ENCODE measurements at places on chromosomes 7 and 10.

GRCh38 chr7:159006610-159007130 lies 138.0 kb downstream of the VIPR2 start:
- DNase-seq, result no peak
- H3K27ac ChIP-seq, result no peak overlapping the region
- H3K36me3 ChIP-seq, result no peaks in the 10 kb centered on the region
- H3K4me3 ChIP-seq, result no peak overlapping the region
- no peaks in the 10 kb centered on the region for H3K4me1 ChIP-seq
- H3K27me3 ChIP-seq, result no peaks in the 10 kb centered on the region

DNA sequence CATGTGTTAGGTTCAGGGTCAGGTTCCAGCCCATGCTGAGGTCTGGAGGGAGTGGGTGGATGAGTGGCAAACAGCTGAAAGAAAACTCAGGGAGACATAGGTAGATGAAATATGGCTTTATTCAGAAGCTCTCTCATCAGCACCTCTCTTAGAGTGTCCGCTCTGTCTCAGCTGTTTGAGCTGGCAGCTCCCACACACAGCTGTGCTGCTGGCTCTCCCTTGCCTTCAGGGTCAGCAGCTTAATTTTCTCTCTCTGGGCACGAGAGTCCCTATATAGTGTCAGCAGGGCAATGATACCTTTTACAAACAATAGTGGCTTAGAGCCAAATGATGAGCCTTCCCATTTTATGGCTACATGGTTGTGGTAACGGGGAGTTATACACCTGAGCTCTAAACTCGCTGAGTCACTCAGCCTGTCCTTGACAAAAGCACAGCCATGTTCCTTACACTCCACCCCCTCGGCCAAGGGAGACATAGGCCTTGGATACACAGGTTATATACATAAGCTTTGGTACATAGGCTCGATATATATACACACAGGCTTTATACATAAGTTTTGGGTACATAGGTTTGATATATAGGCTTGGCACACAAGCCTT lies 10.4 kb downstream of the RNF133 start:
- no peak overlapping the region for H3K4me3 ChIP-seq
- no peak overlapping the region for H3K27ac ChIP-seq
- H3K27me3 ChIP-seq, result no peaks in the 10 kb centered on the region
- no peaks in the 10 kb centered on the region for H3K4me1 ChIP-seq
- DNase-seq, result no peak

- no peak overlapping the region for H3K27ac ChIP-seq
- H3K27me3 ChIP-seq, result no peaks in the 10 kb centered on the region
- H3K4me3 ChIP-seq, result no peak overlapping the region
- no peak for DNase-seq
- no peaks in the 10 kb centered on the region for H3K4me1 ChIP-seq
These were observed 166.3 kb upstream of the ADCY1 start for GRCh38 chr7:45407730-45408408.

GRCh38 chr10:3006093-3006492 lies 61.3 kb upstream of the PFKP start:
- H3K4me1 ChIP-seq, result peaks cover 32% of the 10 kb centered on the region
- H3K4me3 ChIP-seq, result no peak overlapping the region
- no peaks in the 10 kb centered on the region for H3K27me3 ChIP-seq
- H3K36me3 ChIP-seq, result no peaks in the 10 kb centered on the region

DNA sequence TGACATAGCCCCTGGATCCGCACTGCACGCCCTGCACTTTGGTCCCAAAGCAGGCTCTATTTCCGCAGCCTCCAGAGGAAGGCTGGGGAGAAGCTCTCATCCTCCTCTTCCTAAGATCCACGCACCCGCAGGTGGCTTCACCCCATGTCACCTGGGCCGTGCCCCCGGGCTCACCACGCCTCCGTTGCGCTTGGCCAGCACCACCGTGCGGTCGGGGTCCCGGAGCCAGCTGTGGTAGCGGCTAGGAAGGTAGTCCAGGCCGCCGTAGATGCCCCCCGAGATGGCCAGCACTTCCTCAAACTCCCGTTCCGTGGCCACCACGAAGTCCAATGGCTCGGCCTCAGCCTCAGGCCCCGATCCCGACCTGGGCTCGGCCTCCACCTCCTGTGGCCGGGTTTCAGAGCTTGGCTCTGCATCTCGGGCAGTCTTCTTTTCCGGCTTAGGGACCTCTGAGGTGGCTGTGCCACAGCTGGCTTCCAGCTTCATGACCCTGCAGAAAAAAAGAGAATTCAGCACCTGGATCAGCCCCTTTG lies 5.7 kb downstream of the NAT16 start:
- H3K27me3 ChIP-seq, result peaks cover 85% of the 10 kb centered on the region
- DNase-seq, result no peak
- H3K27ac ChIP-seq, result no peak overlapping the region
- H3K36me3 ChIP-seq, result no peaks in the 10 kb centered on the region

GRCh38 chr7:33109758-33110238 lies 594 bp upstream of the RP9 start:
- H3K36me3 ChIP-seq, result peaks cover 4% of the 10 kb centered on the region
- peak overlapping the region; percentile 99 for H3K4me3 ChIP-seq
- peaks cover 13% of the 10 kb centered on the region for H3K4me1 ChIP-seq

DNA sequence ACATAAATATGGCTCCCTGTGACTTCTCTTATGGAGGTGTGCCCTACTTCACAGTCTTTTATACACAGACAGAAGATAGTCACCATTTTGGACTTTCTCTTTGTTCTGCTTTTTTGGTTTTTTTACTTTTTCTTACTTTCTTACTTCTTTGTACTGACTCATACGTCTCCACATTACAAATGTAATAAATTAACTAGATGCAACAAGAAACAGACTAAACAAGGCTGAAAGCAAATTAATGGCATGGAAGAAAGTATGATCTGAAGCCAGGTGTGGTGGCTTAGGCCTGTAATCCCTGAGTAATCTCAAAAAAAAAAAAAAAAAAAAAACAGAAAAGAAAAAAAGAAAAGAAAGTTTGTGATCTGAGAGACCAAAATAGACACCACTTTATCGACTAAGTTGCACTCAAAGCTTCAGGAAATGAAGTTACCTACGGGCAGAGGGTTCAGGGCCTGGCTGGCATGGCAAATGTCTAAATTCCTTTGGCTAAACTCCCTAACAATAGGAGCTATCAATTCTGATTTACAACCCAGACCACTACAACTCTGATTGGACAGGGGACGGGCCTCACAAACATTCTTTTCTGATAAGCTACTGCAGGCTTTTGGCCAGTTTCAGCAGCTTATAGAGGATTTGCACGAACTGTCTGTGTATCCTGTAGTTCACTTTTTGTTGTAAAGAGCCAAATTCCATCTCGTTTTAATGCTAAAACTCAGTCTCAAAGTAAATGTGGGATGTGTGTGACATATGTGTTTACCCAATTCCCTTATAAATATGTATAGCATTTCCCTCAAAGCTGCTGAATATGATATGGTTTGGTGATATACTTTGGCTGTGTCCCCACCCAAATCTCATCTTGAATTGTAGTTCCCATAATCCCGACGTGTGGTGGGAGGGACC lies 129.1 kb downstream of the SEPTIN14 start:
- H3K36me3 ChIP-seq, result no peaks in the 10 kb centered on the region
- no peaks in the 10 kb centered on the region for H3K27me3 ChIP-seq
- DNase-seq, result no peak

- DNase-seq, result no peak
- H3K27me3 ChIP-seq, result no peaks in the 10 kb centered on the region
- no peak overlapping the region for H3K4me3 ChIP-seq
- H3K27ac ChIP-seq, result no peak overlapping the region
- no peaks in the 10 kb centered on the region for H3K36me3 ChIP-seq
These were observed 9.4 kb downstream of the PIP4K2A start for GRCh38 chr10:22704942-22705341.

DNA sequence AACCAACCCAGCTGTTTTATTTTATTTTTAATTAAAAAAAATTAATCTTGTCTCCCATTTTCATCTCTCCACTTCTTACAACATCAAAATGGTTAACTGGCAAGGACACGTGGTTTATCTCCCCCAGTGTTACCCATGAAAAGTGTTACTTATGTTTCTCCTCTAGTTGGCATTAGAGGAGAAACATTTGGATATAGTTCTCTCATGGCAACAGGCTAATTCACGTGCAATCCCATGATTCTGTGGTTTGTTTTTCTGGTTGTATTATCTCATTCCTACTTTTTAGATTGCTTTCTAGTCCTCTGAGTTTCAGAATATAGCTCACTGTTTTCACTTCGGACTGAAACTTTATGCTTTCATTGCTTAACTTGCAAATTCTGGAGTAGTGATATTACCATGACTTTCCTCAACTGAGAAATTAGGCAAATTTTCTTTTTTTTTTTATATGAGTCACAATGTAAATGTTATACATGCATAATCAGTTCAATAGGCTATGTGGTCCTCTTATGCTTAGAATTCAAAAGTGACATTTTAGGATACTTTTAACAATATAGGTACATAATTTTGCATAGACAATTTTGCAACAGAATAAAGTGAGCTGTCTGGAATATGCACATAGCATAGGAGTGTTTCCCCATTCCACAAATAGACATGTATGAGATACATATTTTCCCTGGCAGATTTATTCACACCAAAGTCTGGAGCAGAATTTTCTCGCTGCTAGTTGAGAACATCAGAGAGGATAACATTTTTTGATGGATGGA lies 43.0 kb downstream of the LHFPL3 start:
- H3K4me3 ChIP-seq, result no peak overlapping the region
- DNase-seq, result no peak
- no peak overlapping the region for H3K27ac ChIP-seq
- no peaks in the 10 kb centered on the region for H3K4me1 ChIP-seq

DNA sequence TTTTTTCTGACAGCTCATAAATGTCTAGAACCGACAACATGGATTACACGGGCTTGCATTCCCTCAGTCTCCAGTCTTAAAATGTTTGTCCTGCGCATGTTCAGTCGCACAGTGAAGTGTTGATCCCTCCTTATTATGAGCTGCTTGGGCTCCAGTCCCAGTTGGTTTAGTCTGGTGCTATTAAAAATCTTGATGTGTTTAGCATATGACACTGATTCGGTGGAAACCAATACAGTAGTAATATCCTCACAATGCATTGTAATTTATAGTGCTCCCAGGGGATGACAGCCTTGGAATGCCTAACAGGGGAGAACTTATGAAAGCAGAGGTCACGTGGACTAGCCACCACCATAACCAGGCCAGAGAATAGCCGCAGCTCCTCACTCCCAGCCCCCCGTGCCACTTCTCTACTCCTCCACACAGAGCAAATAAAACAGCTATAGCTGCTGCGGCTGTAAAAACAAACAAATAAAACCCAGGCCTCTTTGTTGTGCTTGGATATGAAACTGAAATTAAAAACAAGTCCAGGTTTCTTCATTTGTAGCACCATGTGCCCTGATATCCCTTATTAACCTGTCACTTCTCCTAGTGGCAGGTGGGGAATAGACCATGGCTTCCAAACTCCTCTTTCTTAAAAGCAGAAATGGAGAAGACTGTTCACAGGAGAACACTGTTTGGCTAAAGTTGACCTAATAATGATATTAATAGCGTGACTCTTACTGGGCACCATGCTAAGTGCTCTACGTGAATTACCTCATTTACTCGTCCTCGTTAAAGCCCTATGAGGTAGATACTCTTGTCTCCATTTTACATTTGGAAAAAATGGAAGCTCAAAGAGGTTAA lies 7.7 kb downstream of the DPCD start:
- H3K4me1 ChIP-seq, result peaks cover 11% of the 10 kb centered on the region
- H3K27ac ChIP-seq, result no peak overlapping the region
- no peaks in the 10 kb centered on the region for H3K36me3 ChIP-seq
- H3K4me3 ChIP-seq, result no peak overlapping the region
- H3K27me3 ChIP-seq, result no peaks in the 10 kb centered on the region
- no peak for DNase-seq

DNA sequence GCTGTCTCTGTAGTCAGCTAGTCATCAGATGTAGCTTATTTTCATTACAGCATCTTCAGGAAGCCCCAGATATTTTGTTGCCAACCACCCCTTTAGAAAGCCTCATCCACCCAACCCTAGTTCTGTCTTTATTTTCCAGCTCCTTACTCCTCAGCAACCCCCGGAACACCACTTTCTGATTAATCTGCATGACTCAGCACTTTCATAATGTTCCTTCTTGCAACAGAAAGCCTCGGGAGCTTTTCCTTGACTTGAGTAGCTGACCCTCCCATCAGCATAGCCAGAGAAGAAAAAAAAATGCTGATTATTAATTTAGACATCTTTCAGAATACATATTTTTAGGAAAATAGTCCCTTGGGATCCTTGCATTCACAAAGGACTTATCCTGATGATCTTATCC lies 244.0 kb upstream of the CXCL12 start:
- no peak overlapping the region for H3K4me3 ChIP-seq
- H3K27ac ChIP-seq, result no peak overlapping the region
- DNase-seq, result no peak
- H3K4me1 ChIP-seq, result no peaks in the 10 kb centered on the region
- no peaks in the 10 kb centered on the region for H3K36me3 ChIP-seq

GRCh38 chr10:17737027-17737965 lies 14.7 kb upstream of the TMEM236 start:
- H3K36me3 ChIP-seq, result no peaks in the 10 kb centered on the region
- DNase-seq, result no peak
- H3K4me1 ChIP-seq, result 0 out of 2 replicates have a peak, but pooled peaks cover 5% of the 10 kb centered on the region
- no peak overlapping the region for H3K27ac ChIP-seq

GRCh38 chr10:26721561-26721960 lies 24.1 kb downstream of the PDSS1 start:
- H3K27ac ChIP-seq, result no peak overlapping the region
- H3K36me3 ChIP-seq, result peaks cover 38% of the 10 kb centered on the region
- 0 out of 2 replicates have a peak, but pooled peaks cover 4% of the 10 kb centered on the region for H3K4me1 ChIP-seq
- no peak overlapping the region for H3K4me3 ChIP-seq
- no peak for DNase-seq
- H3K27me3 ChIP-seq, result no peaks in the 10 kb centered on the region

- H3K27ac ChIP-seq, result no peak overlapping the region
- no peak overlapping the region for H3K4me3 ChIP-seq
- DNase-seq, result no peak
- H3K4me1 ChIP-seq, result no peaks in the 10 kb centered on the region
- no peaks in the 10 kb centered on the region for H3K27me3 ChIP-seq
These were observed 42.2 kb downstream of the CH25H start for GRCh38 chr10:89164920-89165319.

Measured in SJSA1 (cell line).